ENCODE measurements at places on chromosomes 11 and 22.

DNA sequence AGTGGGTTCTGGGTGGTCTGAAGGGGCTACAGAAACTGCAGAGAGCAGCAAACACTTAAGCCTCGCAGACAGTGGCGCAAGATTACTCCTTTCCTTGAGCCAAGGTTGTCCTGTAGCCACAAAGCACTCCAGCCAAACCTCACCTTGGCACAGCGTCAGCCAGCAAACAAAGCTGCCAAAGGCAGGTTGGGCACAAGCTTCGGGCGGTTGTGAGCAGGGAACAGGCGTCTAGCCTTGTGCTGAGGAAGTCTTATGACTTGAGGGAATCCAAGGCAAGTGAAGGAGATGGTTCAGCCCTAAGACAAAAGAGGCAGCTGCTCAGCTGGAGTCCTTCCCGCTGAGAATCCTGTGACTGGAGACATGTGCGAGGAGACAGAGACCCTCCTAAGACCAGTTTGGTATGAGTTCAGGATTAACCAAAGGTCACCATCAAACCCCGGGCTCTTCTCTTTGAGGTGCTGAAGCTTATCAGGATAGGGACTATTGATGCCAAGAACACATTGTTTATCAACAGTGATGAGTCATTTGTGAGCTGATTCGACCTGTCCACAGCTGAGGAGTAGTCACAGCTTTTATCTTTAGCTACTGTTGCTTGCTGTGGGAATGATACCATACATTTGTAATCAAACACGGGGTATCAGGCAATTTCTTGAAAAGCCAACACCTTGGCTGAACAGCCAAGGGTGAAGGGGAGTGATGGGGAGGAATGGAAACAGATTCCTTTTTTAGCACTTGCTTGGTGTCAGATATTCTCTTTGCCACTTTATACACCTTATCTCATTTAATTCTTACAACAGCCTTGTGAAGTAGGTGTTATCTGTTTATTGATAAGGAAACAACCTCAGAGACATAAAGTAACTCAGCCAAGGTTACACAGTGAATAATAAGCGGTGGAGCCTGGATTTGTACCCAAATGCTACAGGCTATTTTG is 4.6 kb downstream of the ADM start:
- no peak for DNase-seq

GRCh38 chr22:17578136-17578754 is 14.9 kb downstream of the SLC25A18 start:
- no peak for DNase-seq

GRCh38 chr11:47509077-47509536 is 43.8 kb downstream of the CELF1 start:
- no peak for DNase-seq

- peak; percentile 33 for DNase-seq
Measured at GRCh38 chr22:38924347-38924952, 33.0 kb upstream of the APOBEC3A start.

- DNase-seq, result no peak
Measured at GRCh38 chr22:36409911-36410756, 22.4 kb upstream of the MYH9 start.

DNA sequence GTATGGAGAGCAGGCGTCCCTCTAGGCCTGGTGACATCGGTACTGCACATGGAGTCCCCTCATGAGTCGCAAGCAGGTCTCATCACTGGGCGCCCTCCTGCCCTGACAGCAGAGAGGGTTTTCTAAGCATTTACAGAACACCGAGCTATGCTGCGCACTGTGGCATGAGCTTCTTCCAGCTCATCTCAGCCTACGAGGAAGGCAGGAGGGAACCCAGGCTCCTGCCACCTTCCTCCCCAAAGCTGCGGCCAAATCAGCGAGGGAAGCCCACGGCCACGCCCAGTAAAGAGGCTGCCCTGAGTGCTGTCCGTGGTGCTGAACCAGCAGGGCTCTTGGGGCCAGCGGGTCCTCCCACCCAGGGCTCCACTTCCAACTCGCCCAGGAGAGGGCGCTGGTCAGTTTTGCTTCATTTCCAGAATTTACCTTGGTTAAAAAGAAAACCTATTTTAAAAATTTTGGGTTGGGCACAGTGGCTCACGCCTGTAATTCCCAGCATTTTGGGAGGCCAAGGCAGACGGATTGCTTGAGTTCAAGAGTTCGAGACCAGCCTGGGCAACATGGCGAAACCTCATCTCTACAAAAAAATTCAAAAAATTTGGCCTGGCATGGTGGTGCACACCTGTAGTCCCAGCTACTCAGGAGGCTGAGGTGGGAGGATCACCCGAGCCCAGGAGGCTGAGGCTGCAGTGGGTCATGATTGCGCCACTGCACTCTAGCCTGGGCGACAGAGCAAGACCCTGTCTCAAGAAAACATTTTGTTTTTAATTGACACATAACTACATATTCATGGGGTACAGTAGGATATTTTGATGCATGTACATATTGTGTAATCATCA is 34.2 kb downstream of the PHF21B start:
- peak; percentile 61 for DNase-seq

GRCh38 chr11:12724301-12725054 is 50.3 kb downstream of the TEAD1 start:
- peak; percentile 36 for DNase-seq

DNA sequence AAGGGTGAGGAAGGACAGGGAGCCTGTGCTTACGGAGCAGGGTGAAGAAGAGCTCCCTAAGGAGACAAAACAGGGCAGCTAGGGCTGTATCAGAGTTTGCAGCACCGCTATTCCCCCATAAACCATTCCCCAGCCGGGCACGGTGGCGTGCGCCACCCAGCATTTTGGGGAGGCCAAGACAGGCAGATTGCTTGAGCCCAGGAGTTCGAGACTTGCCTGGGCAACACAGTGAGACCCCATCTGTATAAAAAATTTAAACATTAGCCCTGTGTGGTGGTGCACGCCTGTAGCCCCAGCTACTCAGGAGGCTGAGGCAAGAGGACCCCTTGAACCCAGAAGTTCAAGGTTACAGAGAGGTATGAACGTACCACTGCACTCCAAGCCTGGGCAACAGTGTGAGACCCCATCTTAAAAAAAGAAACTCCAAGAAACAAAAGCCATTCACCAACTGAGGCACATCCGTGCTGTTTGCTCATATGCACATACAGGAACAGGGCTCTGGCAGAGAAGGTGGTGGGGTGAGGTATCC is 4.7 kb downstream of the GAL3ST1 start:
- no peak for DNase-seq

- DNase-seq, result no peak
Measured at GRCh38 chr11:132263241-132263640, 892.8 kb downstream of the NTM start.

DNA sequence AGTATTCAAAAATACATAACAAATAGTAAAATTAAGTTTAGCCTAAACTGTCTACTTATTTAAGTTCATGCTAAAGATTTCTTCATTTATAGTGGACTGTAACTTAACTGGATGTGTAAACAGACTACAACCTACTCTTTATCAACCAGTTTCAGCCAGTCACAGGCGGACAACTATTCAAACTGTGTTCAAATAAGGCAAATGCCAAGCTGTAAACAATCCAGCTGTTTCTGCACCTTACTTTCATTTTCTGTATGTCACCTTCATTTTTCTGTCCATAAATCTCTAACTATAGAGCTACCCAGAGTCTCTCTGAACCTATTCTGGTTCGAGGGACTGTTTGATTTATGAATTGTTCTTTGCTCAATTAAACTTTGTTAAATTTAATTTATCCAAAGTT is 992.8 kb downstream of the DLG2 start:
- DNase-seq, result no peak

DNA sequence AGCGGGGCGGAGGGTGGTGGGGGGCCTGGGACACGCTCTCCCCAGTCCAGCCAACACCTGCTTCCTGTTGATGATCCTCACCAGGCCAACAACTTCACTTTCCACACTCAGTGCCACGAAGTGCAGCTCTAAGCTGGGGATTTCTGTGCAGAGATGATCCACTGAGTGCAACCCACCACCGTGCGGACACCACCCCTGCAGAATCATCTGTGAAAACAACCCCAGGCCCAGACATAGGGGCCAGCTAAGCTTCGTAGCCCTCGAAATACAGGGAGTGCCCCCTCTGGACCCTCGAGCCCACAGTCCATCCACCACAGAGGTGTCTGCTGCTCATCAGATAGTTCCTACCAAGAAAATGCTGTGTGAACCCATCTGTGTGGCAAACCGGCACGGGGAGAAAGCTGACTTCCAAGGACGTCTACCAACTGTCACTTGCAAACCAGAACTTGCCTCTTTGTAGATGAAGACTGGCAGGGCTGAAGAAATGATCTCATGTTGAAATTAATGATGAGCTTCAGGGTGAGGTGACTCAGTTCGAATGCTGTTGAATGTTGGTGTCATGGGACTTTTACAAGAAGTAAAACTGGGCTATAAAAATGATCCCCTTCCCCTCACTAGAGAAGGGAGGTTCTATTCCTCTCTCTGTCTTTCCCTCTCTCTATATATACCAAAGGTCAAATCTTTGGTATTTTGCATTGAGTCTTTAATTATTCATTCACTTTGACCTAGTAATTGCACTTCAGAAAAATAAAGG is 73.4 kb downstream of the MYEOV start:
- DNase-seq, result no peak

DNA sequence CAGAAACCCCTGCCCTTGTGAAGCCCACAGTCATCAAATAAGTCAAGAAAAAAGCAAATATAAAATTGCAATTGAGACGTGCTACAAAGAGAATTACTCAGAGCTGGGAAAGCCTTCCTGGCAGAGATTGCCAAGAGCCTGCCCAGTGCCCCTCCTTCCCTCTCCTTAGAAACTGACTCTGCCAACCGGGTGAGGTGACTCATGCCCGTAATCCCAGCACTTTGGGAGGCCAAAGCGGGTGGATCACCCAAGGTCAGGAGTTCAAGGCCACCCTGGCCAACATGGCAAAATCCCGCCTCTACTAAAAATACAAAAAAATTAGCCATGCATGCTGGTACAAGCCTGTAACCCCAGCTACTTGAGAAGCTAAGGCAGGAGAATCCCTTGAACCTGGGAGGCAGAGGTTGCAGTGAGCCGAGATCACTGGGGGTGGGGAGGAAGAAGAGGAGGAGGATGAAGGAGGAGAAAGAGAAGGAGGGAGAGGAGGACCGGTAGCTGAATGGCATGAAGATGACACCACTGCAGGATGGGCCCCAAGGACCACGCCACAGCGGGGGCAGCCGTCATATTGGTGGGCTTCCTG is 76.1 kb upstream of the RTL6 start:
- peak; percentile 45 for DNase-seq

DNA sequence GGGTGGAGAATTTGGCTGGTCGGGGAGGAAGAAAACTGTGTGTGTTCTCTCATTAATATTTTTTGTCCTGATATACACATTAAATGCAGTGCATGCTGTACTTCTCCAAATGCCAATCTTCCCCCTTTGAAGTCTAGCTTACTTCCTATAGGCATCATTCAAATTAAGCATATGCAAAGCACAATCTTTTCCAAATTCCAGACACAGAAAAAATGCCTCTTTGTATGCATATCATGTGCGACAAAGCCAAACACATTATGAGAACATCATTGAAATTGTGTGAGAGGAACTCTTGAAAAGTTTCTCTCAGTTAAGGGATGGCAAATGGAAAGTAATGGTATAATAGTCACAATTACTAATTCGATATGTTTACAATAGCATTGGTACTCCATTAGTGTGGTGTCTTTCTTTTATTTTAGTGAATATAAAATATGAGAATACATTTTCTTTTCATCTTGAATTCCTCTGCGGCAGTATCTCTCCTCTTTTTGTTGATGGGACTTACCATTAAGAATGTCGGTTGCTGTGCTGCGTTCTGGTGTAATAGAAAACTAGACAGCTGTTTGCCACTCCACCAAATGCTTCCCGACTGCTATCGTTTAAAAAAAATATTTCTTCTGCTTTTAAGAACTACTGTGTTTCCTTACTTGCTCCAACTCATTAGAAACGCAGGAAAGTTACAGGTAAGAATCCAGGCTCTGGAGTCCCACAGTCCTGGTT is 19.3 kb upstream of the NRIP3 start:
- DNase-seq, result no peak

- no peak for DNase-seq
Measured at GRCh38 chr11:12356944-12357655, 20.3 kb upstream of the PARVA start.

- no peak for DNase-seq
Measured at GRCh38 chr11:2835751-2836150, 49.8 kb downstream of the CDKN1C start.

GRCh38 chr11:2511421-2512369 is 66.9 kb downstream of the KCNQ1 start:
- peak; percentile 0 for DNase-seq

GRCh38 chr11:28227460-28227859 is 119.3 kb downstream of the METTL15 start:
- no peak for DNase-seq

DNA sequence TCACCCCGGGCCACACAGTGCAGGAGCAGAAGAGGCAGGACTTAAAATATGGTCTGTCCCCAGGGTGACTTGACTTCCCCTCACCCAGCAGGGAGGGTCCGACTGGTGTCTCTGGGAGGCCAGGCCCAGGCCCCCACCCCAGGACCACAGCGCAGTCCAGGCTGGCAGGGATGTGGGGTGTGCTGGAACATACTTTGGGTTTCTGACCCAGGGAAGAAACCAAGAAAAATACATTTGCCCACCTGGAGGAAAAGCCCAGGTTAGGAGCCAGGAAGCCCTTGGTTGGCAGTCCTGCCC is 5.2 kb downstream of the C1QTNF6 start:
- DNase-seq, result no peak

DNA sequence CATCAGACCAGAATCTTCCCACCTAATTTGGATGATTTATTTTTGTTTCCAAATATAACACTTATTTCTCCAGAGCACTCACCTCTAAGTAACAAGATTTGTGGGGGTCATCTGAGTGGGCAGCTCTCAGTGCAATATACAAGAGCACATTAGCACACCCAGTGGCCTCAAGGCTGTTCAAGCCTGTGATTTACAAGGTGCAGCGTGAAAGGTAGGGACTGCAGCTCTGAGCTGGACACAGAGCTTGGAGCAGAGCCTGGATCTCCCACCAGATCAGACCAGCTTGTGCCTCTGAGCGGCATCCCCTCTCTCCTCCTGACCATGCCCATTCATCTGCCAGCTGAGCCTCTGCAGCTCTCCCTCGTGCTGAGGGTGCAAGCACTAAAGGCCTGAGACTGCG is 323.3 kb upstream of the ZC3H12C start:
- DNase-seq, result no peak

- peak; percentile 80 for DNase-seq
Measured at GRCh38 chr22:45638834-45639746, 32.5 kb upstream of the ATXN10 start.

DNA sequence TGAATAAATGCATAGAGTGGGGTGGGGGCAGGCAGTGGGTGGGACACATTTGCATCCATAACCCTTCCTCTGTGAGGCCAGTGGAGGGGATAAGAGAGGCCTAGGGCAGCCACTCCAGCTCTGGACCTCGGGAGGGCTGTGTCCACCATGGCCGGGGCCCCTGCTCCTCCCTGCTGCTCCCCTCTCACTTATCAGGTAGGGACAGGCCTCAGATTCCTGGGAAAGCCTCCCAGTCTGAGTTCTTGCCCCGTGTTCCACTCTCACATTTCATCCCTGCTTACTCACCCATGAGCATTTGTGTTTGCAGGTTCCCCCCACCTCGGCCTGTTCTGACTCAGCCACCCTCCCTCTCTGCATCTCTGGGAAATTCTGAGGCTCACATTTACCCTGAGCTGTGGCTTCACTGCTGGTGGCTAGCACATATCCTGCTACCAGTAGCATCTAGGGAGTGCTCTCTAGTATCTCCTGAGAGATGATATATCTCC is 128.7 kb upstream of the TOP3B start:
- peak; percentile 65 for DNase-seq

- DNase-seq, result peak; percentile 86
Measured at GRCh38 chr11:69899957-69900821, 81.0 kb upstream of the FGF3 start.
